ENCODE measurements at places on chromosomes 1 and 21. TPM values are rescaled to one million over a fixed set of nuclear protein-coding genes. Genes with fewer than 3 reads are reported as not detected.

LCE3E gene
- not detected for polyA plus RNA-seq

PIGR gene
- not detected for polyA plus RNA-seq

- DNase-seq: no peak
These were observed 710 bp downstream of the KLHL20 start for GRCh38 chr1:173715538-173715844.

DNA sequence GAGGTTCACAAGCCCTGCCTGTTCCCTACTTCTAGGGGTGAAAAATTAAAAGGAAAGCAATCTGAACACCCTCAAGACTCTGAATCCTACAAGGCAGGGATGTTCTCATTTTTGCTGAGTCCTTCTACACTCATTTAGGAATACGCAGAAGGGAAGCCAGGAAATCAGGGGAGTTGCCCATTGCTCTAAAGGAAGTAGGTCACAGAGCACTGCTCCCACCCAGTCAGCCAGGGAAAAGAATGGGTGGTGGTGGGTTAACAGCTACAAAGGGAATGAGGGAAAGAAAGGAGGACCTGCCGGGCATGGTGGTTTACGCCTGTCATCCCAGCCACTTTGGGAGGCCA is 2.4 kb upstream of the CTTNBP2NL start:
- DNase-seq: peak; percentile 39

SUSD4 gene
- 4.5 TPM for polyA plus RNA-seq

DNA sequence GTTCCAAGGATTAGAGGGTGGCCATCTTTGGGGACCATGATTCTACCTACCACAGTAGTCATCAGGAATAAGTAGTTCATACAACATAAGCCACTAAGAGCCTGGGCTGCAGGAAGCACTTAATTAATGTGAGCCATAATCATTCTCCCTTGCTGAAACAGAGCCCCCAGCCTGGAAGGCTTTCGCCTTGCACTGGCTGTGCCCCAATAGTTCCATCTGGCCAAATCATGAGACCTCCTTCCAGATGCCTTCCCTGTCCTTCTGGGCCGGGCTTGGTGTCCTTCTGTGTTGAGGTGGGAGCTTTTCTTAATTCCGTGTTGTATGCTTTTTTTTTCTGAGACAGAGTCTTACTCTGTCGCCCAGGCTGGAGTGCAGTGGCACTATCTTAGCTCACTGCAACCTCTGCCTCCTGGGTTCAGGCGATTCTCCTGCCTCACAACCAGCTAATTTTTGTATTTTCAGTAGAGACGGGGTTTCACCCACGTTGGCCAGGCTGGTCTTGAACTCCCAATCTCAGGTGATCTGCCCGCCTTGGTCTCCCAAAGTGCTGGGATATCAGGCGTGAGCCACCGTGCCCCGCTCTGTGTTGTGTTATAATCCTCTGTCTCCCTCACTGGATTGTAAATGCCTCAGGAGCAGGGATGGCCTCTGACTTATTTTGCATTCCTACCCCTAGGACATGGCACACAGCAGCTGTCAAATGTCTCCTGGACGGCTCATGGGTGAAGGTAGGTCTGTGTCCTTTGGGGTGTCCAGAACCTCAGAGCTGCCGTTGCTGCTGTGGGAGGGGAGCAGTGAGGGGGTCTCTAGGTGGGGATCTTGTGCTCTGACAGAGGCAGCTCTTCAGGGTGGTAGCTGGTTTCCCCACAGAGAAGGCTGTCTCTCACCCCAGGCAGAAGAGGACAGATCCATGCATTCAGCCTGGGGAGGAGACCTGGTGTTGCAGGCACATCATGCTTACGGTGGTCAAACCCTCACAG is 10.1 kb downstream of the GNG4 start:
- no peak for DNase-seq

DNA sequence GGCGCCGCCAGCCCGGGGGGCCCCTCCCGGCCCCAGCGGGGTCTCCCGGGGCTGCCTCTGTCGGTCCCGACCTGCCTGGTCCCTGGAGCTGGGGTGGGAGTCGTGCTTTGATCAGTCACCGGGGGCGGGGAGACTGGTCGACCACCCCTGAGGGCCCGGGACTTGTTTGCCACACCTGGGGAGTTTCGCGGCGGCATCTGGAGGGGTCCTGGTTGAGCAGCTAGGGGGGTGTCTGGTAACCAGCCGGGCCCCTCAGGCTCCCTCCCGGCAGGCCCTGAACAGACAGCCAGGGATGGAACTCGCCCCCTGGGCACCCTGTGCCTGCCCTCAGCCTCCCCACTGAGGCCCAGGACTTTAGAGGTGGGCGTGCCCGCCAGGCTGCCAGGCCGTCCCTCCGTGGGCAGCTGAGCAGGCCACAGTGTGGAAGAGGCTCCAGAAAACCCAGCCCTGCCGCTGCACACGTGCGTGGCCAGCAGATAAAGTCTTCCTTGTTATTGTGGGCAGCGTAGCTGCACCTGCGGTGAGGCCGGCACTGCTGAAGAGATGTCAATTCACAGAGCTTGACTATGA is 13.3 kb upstream of the SAMD11 start:
- no peak for DNase-seq

DNA sequence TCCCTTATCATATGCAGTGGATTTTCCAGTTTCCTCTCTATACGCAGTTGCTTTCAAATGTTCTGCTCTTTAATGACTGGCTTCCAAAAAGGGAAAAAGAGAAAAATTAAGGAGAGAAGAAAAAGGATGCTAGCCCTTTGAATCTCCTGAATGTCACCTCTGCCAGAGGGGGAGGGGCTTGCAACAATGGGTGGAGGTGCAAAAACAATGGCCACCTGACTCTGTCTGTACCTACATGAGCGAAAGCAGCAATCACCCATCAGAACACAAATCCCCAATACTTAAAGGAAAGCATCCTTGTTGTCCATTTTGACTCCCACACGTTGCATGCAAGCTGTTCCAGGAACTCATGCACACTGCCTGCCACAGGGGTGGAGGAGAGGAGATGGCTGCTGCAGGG is 61.2 kb downstream of the CCDC30 start:
- no peak for DNase-seq

DNA sequence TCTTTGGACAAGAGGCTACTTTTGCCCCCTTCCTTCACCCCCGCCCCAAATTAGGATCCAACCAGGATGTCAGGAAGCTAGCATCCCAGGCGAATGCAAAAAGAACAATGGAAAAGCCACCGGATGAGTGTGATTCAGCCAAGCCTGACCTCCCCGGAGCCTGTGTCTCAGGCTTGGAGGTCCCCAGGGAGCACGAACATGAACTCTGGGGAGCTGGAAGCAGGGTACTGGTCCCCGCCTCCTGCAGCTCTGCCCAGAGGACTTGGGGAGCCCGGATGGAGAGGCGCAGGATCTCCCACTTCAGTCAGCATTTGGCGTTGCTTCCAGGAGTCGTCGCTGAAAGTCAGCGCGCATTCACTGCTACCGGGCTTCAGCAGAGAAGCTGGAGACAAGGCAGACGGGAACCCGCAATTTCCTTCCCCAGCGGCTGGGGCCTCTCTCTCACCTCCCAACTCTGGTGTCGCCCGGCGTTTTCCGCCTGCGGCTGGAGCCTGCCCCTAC is 1.8 kb upstream of the TBX15 start:
- DNase-seq: peak; percentile 82

- DNase-seq: no peak
These were observed 479.9 kb upstream of the BRINP3 start for GRCh38 chr1:190957565-190957964.

DNA sequence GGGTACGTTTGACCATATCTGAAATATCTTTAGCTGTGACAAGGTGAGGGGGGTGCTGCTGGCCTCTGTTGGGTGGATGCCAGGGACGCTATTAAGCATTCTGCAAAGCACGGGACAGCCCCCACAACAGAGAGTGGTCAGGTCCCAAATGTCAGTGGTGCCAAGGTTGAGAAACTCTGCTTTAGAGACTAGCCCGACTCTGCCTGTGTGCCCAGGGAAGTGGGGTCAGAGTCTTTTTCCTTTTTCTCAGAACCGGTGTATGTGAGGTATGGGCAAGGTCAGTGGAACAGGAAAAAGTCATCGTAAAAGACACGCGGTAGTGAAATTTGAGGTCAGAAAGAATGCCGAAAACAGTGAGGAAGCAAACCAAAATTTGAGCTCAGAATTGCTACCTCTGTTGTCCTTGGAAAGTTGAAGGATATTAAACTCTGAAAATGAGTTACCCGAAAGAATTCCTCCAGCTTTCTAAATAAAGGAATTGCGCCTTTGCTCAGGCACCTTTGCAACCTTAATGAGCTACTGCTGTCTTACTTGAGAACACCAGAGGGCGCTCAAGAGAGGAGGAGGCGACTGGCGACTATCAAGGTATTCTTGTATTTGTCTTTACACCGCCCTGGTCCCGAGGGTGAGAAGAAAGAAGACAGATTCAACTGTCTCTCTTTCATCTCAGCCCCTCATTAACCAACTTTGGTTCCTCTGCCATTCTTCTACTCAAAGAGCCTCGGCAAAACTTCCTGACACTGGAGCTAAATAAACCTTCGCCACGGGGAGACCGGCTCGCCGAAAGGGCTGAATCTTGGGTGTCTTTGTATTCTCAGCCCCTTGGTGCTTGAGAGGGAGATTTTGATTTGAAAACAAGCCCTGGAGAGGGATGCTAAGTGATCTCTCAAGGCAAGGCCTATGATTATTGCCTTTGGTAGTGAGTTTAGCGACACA is 85.4 kb upstream of the OLIG2 start:
- DNase-seq: peak; percentile 41

OLFML2B gene
- polyA plus RNA-seq: 105 TPM

GRCh38 chr1:117828201-117828600 is 101.2 kb downstream of the GDAP2 start:
- peak; percentile 64 for DNase-seq

- no peak for DNase-seq
These were observed 28.0 kb upstream of the RERE start for GRCh38 chr1:8845104-8846097.

GRCh38 chr1:235483090-235483489 is 21.2 kb downstream of the B3GALNT2 start:
- no peak for DNase-seq

ACTL8 gene
- polyA plus RNA-seq: not detected

DNA sequence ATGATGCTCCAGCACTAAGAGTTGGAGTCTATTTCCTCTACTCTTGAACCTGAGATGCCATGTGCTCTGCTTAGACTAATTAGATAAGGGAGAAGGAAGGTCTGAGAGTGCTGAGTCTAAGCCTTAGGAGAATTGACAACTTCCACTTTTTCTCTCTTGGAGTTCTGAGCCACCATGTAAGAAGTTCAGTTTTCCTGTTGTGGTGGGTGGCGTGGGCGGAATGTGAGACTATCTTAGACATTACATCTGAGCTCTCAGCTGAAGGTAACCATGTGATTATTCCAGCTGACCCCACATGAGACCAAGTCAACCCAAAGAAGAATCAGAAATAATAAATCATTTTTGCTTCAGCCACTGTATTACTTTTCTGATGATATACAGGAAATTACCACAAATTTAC is 404.5 kb upstream of the LRRC7 start:
- DNase-seq: no peak

NCMAP gene
- polyA plus RNA-seq: not detected

DNA sequence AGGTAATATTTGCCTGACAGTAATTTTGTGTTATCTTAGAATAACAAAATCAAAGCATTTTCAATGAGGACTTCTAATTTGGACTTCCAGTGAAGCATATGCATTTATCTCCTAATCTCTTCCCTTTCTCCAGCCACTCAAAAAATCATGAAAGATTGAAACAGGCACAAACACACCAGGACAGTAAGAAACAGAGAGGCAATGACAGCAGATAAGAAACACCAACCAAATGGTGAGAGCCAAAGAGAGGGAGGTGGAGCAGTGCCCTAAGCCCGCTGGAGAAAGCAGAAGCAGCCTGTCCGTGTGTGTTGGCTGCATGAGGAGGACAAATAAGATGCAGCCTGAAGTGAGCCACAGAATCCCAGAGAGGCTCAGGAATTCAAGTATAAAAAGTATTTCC is 39.0 kb downstream of the SLC44A3 start:
- no peak for DNase-seq

GJA9 gene
- polyA plus RNA-seq: 0.28 TPM

DNA sequence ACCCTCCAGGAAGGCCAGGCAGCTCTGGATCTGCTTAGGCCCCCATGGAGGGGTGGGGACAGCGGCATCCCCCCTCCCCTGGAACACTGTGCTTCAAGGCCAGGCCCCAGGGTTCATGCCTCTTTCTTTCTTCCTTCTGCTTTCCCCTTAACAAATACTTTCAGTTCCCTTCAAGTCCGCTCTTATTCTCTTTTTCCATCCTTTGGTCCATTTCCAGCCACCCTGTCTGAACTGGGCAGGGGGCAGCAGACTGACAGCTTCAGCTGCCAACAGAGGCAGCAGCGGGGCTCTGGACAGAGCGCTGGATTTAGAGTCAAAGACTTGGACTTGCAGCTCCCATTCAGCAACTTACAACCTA is 1.1 kb upstream of the CD244 start:
- DNase-seq: peak; percentile 2

GRCh38 chr1:204495777-204496176 is 1.2 kb upstream of the PIK3C2B start:
- no peak for DNase-seq

DNA sequence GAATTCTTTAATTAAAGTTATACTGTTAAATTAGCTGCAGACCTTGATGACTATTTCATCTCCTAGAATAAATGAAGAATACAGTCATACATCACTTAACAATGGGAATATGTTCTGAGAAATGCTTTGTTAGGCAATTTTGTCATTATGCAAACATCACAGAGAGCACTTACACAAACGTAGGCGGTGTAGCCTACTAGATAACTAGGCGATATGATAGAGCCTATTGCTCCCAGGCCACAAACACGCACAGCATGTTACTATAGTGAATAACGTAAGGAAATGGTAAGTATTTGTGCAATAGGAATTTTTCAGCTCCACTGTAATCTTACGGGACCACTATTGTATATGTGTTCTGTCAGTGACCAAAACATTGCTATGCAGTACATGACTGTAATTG is 37.6 kb upstream of the DESI2 start:
- DNase-seq: no peak

All from muscle of back (tissue), 13 donors.